ENCODE measurements at places on chromosomes 16 and 17.

GRCh38 chr16:31025339-31025738 is 8.0 kb upstream of the STX4 start:
- DNase-seq: no peak

DNA sequence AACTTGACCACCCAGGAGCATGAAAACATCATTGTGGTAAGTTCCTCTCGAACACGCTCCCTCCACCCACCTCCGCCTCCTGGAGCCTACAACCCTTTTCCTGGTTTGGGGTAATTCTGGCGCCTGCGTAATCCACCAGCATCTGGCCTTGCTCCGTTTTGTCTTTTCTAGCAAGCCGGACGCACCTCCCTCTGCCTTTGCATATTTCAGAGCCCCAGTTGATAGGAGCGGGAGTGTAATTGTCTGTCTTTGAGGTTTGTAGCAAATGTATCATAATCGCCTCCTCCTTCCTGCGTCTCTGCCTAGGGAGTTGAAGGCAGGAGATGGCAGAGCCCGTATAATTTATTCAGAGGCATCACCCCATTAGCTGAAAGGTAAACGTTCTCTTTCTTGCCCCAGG is 121.3 kb upstream of the PLCG2 start:
- DNase-seq: no peak

DNA sequence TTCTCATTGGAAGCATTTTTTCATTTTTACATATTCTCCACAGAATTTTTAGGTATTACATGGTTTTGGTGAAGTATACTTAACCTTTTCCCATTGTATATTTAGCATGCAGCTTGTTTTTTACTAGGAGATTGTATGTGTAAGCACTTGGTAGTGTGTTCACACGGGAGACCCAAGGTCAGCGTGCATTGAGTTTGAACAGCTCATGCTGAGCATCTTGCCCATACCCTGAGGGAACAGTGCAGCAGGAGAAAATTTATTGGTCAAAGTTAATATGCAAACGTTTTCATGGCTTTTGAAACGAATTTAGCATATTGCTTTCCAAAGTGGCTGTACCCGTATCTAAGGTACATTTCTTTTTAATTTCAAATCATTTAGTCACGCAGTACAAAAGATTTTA is 168.7 kb downstream of the MRTFB start:
- DNase-seq: no peak

GRCh38 chr17:76840884-76841775 is 27.1 kb upstream of the MGAT5B start:
- no peak for DNase-seq

- no peak for DNase-seq
These were observed 1.7 kb upstream of the IL17C start for GRCh38 chr16:88636488-88637265.

DNA sequence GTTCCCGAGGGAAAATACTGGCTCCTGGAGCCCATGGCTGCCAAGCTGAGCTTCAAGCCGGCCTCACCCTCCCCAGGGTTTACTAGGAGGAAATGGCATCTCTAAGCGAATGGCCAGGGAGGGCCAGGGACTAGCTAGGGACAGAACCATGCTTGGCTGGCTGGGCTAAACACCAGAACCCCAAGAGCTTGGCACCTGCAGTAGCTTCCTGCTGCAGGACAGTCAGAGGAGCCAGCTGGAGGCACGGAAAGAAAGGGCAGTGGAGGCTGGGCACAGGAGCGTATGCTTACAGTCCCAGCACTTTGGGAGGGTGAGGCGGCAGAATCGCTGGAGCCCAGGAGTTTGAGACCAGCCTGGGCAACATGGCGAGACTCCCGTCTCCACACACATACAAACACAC is 33.7 kb downstream of the PEMT start:
- DNase-seq: no peak

GRCh38 chr17:27996202-27997043 is 46.1 kb upstream of the NLK start:
- no peak for DNase-seq

DNA sequence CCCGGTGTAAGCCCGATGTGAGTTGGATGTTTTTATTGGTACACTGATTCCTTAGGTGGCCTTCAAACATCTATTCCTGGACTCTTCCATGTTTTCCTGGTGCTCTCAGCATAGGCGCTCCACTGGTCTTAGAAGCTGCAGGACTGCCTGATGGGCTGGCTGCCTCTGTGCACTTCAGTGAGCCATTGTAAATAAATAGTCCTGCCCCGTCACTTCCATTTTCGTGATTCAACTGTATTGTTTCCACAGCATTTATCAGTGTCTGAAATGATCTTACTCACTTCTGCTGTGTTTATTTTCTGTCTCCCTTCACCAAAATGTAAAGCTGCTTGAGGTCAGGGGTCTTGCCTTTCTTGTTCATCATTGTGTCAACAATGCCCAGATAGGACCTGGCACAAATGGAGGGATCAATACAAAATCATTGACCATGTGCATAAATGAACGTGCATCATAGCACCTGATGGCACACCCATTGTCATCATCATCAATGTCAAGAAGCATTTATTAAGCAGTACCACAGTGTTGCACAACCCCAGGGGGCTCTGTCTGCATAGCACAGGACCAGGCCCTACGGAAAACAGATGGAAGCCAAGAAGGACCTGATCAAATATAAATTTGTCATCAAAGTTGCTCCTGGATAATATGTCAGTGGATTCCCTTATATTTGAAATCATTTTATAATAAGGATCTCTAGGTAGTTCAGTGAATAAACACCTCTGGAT is 66.6 kb upstream of the CPHXL start:
- DNase-seq: no peak

Measured in cardiac fibroblast (primary cell).